ENCODE measurements at places on chromosomes 11 and 22.

- DNase-seq = no peak
These were observed 77.4 kb upstream of the OR5AK2 start for GRCh38 chr11:56911312-56911711.

GRCh38 chr11:78161962-78162371 lies 22.5 kb upstream of the ALG8 start:
- no peak for DNase-seq

DNA sequence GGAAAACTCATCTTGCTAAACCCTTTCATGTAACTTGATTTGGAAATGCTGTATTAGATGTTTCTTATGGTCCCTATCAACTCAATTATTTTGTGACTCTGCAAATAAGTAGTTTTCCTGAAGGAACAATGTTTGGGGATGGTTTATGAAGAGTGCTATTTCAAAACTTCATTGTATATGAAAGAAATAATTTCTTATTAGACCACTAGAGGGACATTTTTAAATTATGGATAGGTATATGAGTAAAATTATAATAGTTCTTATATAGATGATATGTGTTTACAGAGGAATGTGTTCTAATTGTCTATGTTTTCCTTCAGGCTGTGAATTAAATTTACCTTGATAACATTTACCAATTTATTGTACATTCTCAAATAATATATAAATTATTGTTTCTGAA lies 509.4 kb upstream of the RAG2 start:
- DNase-seq = no peak

- no peak for DNase-seq
These were observed 7.6 kb downstream of the BRSK2 start for GRCh38 chr11:1397146-1397861.

DNA sequence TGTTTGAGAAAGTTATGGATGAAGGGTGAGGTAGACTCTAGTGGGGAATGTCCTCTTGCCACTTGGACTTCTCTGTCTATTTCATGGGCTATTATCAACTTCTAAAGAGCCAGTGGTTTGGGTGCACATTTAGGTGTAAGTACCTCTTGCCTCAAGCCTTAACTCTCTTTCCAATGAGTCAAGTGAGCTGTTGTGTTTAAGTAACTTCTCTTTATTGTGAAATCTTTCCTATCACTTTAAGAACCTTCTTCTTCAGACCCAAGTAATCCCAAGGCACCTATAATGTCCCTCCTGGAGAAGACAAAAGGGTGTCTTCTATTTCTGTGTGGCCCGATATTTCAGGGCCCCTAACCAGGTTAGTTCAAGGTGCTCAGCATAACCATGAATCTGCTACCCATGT lies 90.5 kb upstream of the VPREB1 start:
- no peak for DNase-seq

- DNase-seq = peak; percentile 72
These were observed 1.3 kb downstream of the MYH9 start for GRCh38 chr22:36386351-36386899.

DNA sequence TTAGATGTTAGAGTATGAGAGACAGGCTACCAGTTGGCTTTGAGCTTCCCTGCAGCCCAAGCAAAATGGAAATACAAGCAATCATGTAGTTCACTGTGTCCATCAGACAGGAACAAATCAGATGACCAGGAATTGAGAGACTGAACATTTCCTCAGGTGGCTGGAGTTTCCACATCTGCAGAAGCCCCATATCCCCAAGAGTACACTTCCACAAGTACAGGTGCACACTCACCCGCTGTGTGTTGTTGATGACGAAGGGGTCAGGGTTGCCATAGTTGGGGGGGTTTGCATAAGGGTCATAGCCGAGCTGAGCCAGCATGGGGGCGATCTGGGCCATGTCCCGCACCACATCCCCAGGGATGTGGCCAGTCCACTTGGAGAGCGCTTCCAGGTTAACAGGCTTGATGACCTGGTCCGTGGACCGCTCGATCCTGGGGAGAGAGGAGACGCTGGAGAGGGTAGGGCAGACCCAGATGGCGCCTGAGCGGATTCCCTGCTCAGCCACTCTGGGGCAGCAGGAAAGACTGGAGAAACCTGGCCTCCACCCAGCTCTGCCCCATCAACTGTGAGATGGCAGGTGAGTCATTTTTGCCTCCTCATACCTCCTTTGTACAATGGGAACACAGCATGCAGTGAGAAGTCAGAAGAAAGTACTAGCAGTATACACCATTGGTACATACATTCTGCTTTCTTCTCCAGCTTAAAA lies 23.9 kb upstream of the TFIP11 start:
- DNase-seq = no peak

DNA sequence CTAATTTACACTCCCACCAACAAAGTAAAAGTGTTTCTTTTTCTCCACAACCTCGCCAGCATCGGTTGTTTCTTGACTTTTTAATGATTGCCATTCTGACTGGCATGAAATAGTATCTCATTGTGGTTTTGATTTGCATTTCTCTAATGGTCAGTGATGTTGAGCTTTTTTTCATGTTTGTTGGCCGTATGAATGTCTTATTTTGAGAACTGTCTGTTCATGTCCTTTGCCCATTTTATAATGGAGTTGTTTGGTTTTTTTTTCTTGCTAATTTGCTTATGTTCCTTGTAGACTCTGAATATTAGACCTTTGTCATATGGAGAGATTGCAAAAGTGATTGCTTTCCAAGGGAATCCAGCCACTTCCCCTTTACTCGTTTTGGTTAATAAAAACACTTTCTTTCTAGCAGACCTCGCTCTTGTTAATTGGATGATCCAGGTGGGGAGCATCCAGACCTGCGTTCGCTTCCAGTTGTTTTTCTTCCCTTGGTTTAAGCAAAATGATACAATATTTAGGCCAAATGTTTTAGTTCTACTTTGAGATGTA lies 17.1 kb upstream of the APOL4 start:
- no peak for DNase-seq

DNA sequence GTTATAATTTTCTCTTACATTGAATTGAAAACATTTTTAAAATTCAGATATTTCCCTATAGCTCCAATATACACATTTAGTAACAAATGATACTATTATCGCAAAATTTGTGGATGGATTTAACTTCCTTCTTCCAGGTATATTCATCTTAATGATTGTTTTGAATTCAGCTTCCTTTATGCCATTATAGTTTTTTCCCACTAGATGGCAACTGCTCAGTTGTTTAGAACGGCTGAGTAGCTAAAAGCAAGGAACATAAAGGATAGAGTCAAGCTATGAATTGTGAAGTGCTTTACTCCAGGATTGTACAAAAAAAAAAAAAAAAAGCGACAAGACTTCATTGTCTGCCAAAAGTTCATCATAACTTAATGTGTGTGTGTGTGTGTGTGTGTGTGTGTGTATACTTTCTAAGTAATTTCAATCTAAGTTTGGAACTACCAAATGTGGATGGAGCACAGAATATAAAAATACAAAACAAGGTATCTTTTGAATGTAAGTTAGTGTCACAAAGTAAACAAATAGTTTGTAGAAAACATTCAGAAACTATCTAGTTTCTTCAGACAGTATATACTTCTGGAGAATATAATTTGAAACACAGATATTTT lies 846.4 kb downstream of the DLG2 start:
- DNase-seq = peak; percentile 21

- DNase-seq = no peak
These were observed 9.5 kb upstream of the DGKZ start for GRCh38 chr11:46337626-46338345.

DNA sequence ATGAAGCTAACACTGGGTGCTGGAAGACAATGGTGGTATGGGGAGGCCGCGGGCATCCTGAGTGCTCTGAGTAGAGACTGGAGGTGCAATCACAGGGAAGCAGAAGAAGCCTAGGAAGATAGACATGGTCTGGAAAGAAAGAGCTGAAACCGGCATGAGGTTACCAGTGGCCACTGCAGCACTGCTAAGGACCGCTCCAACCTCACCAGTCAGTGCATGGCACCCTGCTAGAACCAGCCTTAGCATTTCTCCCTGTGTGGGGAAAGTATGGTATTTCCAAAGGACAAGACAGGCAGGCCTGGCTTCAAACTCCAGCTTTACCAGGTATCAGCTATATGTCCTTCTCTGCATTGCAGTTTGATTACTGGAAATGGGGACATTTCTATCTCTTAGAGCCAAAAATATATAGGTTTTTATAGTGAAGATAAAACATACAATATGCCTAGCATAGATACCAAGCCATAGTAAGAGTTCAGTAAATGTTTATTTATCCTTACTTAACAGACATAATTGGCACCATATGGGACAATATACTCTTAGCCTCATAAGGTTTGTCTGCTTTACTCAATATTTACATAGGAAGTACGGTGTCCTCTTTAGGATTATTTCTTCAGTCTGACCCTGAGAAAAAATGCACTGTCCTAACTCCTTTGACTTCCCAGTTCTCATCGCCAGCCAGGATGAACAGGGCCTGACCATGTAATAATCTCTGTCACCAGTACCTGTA lies 231.1 kb downstream of the TENM4 start:
- no peak for DNase-seq

GRCh38 chr22:36048911-36049677 lies 20.5 kb upstream of the RBFOX2 start:
- DNase-seq = no peak

GRCh38 chr11:9201372-9202162 lies 63.6 kb downstream of the DENND5A start:
- DNase-seq = no peak

DNA sequence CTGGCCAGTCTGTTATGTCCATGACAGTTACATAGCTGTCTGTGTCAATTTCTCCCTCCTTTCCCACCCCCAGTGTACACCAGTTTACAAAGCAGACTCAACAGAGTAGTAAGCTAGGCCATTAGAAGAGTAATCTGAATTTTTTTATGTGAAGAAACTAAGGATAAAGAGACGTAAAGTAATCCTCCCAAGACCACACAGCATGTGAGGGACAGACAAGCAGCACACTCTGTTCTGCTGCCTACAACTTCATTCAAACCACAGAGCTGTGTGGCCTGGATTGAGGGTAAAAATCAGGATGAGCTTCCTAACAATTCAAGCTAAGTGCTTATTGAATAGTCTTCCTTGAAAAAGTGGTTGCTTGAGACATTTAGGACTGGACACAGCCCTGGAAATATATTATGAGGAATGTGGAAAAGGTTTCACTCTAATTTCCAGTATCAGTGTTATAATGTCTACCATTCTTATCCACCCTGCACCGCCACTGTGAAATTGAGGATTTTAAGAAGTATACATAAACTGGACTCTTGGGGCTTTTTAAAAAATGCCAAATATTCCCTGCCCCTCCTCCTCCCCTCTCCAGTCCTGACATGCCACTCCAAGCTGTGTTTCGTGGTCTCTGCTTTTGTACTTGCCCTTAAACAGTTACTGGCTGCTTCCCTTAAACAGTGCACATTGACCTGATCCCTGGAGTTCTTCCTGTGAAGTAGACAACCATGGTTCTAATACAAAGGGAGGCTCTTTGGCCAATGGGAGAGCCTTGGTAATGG lies 40.9 kb downstream of the EXT2 start:
- DNase-seq = no peak

GRCh38 chr11:107824668-107825369 lies 33.8 kb downstream of the SLC35F2 start:
- no peak for DNase-seq

DNA sequence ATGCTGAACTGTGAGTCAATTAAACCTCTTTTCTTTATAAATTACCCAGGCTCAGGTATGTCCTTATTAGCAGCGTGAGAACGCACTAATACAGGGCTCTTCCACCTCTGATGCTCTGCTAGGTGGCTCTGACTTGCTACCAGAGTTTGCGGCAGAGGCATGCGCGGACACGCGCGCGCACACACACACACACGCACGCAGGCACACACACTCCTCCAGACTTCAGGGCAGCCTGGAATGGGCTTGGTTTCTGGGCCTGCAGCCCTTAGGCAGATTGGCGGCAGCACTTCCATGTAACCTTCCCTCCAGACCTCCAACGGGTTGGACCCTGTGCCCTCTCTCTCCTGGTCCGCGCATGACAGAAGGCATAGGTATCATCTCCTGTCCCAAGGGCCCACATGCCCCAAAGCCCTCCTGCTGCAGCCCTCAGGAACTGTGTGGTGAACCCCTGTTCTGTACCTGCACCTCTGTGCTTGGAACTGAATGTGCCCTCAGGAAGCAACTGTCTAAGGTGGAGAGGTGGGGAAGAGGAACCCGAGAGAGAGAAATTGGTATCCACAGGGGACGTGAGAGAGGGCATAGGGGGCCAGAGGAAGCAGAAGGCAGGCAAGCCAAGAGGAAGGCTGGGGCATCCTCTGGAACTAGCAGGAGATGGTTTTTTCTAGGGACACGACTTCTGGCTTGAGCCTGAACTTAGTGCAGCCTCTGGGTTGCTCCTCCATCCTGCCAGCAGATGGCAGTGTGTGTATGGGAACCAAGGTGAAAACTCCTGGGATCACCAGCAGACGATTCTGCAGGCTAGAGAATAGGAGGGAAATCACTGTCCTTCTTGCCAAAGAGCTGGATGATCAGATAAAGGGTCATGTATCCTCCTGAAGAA lies 23.4 kb upstream of the RIC3 start:
- peak; percentile 82 for DNase-seq

- DNase-seq = no peak
These were observed 14.9 kb upstream of the ME3 start for GRCh38 chr11:86687185-86687778.

GRCh38 chr11:15935373-15935772 lies 421.0 kb downstream of the SOX6 start:
- no peak for DNase-seq

DNA sequence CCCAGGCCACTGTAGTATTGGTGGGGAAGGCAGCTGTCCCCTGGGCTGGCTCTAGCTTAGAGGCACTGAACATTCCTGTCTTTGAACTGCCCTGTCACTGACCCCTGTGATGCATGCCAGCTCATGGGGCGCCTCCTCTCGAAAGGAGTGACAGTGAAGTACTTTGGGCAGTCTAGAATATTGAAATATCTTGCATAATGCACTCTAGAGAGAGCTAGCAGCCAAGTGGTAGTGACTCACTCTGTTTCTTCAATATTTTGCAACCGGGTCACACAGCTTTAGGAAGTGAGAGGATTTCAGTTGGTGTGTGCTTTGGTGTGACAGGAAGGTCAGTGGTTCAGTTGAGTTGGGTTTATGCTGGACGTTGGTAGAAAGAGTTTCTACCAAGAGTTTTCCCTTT lies 35.5 kb upstream of the ST14 start:
- DNase-seq = peak; percentile 62

DNA sequence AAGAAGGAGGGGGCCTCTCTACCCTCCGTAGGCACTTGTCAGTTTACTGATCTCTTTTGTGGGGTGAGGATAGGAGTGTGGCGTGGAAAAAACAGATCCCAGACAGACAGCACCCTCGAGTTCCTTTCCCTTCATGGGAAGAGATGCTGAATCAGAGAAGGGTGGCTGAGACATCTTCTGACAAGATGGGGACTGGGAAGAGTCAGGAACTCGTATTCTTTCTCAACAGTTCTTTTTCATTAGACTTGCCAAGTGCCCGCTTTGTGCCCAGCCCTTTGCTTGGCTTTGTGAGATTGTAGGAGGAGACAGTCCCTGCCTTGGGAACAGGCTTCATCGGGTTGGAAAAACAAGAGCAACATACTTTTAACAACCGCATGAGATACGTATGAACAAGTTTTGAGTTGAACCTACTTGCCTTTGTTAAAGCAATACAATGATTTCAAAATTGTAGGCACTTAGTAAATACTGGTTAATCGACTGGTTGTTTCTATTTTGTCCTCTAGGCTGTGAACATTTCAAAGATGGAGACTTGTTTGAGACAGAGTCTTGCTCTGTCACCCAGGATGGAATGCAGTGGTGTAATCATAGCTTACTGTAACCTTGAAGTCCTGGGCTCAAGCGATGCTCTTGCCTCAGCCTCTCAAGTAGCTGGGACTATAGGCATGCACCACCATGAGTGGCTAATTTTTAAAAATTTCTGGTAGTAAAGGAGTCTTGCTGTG lies 1.1 kb downstream of the RRM1 start:
- peak; percentile 28 for DNase-seq

- DNase-seq = no peak
These were observed 14.8 kb upstream of the PICK1 start for GRCh38 chr22:38042488-38042790.

GRCh38 chr11:99069856-99070444 lies 49.2 kb downstream of the CNTN5 start:
- peak; percentile 49 for DNase-seq

Data from hepatocyte (in vitro differentiated cells).